ENCODE measurements at places on chromosomes 3 and 15.

DNA sequence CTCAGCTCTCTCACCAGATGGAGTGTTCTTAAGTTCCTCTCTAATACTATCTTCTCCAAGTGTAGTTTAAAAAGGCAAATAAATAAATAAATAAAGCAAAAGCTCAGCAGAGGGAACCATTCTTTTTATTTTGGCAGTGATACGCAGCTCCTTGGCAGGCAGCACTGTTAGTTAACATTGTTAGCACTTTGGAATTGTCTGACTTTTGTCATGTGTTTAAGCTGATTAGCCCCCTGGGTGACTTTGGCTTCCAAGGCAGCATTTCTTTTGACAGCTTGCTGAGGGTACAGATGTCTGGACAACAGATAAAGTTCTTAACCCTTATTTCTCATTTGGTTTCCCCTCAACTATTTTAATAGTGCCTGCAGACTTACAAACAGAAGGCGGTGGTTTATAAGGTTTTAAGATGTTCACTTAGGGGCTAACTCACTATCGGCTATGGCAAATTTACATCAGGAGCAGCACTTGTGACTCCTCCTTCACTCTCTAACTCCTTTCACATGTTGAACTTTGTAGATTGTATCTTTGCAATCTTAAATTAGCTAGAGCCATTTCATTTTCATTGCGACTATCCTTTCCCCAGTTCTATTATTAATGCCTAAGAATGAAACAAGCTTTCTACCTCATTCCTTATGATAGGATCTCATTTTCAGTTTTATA lies 213.4 kb downstream of the ZBBX start:
- no peak for DNase-seq

DNA sequence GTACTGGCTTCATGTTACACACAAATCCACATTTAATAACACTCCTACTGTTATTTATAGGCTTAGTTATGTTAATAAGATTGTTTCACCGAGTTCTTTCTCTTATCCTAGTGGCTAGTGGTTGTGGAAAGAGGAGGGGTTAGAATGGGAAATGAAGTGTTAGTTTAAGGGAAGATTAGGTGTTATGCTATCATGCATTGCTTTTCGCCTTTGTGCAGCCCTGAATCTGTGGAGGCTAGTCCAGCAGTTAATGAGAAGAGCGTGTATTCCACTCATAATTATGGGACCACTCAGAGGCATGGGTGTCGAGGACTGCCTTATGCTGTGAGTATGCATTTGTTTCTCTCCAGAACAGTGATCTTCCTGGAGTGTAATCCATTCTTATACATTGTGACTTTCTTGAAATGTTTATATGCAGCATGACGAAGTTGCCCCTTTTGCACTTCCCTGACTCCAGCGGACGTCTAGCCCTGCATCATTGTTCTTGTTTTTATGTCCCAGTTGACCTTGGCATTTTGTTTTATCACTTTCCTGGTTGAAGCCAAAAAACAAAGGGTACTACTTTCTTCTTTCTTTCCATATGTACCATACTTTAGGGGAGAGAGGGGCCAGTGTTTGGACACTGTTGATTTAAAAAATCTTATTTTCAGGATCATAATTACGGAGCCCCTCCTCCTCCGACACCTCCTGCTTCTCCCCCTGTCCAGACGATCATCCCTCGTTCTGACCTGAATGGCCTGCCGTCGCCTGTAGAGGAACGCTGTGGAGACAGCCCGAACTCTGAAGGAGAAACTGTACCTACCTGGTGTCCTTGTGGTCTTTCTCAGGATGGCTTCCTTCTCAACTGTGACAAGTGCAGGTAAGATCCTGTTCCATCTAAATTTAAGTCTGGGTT lies 36.5 kb downstream of the SETD5 start:
- DNase-seq, result no peak

GRCh38 chr15:99621767-99622166 lies 56.0 kb downstream of the MEF2A start:
- no peak for DNase-seq

DNA sequence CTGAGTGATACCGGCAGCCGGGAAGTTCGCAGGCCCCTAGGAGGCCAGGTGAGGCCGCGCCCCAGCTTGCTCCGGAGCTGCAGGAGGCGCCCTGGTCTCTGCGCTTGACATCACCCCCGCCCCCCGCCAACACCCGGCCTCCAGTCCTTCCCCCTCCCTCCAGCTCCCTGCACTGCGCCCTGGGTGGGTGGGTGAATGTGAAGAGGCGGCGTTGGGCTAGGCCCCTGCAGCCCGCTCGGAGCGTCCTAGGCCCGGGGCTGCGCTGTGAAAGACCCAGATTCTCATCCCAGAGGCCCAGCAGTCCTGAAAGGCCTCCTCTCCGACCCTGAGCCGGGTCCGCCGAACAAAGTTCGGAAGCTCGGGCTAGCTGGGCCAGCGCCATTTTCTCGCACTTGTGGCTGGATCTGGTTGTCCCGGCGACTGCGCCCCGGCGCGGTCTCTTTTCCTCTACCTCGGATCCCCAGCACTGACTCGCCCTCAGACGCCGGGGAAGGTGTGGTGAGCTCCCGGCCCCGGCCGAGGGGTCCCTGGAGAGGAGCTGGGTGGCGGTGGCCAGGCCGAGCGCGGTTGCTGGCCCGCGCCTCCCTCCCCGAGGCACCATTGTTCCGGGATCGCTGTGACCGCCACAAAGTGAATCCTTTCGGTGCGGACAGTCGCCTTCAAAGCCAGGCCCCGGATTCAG lies 12.9 kb downstream of the ZIC4 start:
- no peak for DNase-seq

DNA sequence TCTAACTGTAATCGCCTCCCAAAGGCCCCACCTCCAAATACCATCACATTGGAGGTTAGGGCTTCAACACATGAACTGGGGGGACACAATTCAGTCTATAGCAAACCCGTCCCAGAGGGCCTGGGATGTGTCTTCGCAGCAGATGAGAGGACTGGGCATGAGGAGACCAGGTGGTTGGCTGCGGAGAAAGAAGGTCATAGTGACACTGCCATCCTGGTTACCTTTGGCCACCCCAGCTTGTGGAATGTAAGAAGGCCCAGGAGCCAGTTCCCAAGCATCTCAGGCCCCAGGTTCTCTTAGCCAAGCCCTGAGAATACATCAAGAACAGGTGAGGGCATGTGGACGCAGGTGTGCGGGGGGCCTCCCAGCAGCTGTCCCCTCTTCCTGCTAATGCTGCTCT lies 6.4 kb upstream of the RARRES1 start:
- no peak for DNase-seq

All from NCI-H345 (cell line).